ENCODE measurements at places on chromosomes 16 and 17.

DNA sequence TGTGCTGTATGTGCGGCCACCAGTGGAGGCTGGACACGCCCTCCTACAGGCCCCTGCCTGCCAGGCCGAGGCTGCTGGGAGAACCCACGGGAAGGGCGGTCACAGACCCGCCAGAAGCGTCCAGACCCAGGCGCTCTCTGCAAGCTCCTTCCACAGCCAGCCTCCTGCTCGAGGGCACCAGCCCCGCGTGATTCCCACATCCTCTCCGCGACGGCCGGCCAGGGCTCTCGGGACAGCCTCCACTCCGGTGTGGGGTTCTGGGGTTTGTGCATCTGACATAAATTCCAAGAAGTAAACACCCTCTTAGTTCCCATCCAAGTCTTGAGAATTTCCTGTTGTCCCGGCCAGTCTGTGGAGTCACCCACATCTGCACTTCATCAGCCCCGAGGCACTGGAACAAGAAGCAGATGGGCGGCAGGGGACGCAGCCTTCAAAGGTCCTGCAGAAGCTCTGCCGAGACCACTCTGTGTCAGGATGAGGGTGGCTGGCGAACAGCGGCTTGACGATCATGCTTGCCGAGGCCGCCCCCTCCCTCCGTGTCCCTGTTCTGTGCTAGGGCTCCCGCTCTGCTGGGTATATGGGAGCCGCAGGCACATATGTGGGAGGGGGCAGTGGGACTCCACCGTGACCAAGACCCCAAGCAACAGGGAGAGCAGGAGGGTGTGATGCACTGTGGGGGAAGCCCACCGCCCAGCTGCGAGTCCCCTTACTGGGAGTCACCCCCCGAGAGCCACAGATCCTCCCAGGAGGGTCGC is 2.4 kb upstream of the TMEM204 start:
- no peak for DNase-seq

DNA sequence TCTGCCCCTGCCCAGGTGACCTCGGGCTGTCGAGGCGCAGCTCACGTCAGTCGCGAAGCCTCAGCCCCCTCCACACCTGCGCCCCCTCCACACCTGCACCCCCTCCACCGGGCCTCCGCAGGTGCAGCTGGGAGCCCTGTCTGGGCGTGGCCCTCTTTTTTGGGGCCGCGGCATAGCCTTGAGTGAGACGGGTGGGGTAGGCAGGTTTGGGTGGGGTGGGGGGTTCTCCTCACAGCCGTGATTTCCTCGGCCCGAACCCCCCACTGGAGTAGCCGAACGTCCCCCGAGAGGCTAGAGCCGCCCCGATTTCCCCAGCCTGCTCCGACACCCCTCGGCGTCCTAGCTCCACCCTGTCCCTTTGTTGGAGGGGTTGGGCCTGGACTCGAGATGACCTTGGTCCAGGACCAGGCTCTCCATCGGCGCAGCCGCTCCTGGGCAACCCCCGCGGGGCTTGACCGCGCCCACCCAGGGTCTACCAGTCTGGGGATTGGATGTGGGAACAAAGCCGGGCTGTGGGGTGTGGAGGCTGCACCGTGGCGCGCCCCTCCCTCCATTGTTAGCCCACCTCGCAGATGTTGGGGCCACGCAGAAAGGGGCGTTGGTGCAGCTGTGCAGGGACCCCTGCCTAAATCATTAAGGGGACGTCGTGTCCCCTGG is 626 bp downstream of the TUBB3 start:
- DNase-seq: no peak

DNA sequence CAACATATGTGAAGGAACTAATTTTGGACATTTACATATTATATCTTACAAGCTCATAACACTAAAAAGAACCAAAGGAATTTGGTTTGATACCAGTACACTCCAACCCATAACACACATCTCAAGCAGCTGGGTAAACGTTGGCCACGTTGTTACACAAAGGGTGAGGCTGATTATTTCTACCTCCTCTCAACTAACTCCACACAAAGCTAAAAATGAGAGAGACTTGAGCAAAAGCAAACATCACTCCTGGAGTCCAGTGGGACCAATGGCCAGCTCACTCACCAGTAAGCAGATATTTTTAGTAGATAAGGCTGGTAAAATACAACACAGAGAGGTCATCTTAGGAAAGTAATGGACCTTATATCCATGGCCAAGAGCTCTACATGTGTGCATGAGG is 207.6 kb downstream of the MRTFB start:
- no peak for DNase-seq

- DNase-seq: peak; percentile 97
Measured at GRCh38 chr17:59513934-59514841, 51.2 kb upstream of the DHX40 start.

Data from NCI-H187 (cell line).